DMS79 (cell line): ENCODE measurements at places on chromosomes 11 and 22.

GRCh38 chr11:62546244-62546928, at the start of gene AHNAK:
TSS of gene AHNAK (minus strand) at chr11:62546806. CDS start at chr11:62536098, 10,708 bp downstream.
- no peak for DNase-seq

DNA sequence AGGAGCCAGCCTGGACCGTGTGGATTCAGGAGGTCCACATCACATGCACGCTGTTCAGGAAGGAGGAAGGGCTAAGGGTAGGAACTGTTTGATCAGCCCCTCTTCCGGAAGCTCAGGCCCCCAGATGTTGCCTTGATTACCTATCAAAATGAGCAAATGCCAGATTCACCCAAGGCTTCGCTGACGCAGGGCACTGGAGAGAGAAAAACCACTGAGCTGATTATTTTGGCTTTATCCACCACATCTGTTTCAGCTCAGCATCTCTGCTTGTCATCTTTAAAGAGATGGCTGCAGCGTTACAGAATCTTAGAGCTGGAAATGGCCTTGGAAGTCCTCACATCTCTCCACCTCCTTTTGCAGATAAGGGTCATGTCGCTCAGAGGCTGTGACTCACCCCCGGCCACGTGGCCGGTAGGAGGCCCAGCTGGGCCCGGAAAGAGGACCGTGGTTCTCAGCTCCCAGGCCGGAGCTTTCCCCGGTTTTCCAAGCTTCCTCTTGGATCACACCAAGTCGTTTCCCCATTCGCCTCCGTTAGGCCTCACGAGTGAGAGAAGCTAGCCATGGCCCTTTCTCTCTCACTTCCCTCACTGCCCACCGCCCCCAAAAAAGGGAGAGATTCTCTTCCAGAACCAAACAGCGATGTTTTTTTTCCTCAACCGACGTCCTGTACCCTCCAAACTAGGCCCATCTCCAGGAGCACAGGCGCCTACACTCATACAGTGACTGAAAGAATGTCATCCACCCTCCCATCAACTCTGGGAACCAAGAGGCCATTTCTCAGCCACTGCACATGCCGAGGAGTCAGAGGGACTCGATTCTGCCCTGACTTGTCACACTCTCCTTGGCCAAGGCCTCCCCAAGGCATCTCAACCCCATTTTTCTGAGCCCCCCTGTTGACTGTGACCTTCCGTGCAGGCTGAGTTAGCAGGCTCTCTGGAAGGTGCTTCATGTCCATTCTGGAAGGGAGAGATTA, 37.6 kb downstream of the LIF start:
- no peak for DNase-seq

GRCh38 chr11:95486466-95486865, 255.5 kb upstream of the SESN3 start:
- no peak for DNase-seq

GRCh38 chr11:32899438-32899837, 6.8 kb downstream of the QSER1 start:
- DNase-seq, result no peak

GRCh38 chr11:61028135-61028729, 56.8 kb downstream of the CD6 start:
- peak; percentile 33 for DNase-seq

DNA sequence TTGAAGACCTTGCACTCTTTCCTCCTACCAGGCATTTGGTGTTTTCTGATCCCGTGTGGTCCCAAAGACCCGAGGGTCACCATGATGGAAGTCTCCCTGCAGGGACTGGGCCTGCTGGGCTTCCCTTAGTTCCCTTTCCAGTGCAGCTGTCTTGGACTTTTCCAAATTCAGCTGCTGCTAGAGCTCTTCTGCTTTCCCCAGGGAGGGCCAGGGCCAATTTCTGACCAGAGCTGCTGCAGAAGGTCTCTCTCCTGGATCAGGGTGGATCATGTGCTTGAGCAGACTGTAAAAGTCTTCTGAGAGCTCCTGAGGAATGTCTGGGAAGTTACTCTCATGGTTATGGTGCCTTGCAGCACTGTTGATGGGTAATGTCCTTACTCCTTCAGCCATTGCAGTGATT, 23.2 kb downstream of the LDLRAD3 start:
- no peak for DNase-seq

DNA sequence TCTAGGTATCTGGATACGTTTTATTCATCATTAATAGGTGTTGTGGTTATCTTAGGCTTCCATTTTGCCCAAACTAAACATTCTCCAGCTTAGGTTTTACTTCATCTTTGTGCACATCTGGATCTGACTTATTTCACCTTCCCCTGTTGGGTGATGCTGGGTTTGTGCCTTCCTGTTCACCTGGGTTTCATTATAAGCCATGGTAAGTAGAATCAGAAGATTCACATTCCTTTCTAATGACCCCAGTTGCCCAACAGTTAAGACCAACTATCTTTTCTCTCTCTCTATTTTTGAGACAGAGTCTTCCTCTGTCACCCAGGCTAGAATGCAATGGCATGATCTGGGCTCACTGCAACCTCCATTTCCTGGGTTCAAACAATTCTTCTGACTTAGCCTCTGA, 44.6 kb downstream of the LMO2 start:
- DNase-seq, result no peak

DNA sequence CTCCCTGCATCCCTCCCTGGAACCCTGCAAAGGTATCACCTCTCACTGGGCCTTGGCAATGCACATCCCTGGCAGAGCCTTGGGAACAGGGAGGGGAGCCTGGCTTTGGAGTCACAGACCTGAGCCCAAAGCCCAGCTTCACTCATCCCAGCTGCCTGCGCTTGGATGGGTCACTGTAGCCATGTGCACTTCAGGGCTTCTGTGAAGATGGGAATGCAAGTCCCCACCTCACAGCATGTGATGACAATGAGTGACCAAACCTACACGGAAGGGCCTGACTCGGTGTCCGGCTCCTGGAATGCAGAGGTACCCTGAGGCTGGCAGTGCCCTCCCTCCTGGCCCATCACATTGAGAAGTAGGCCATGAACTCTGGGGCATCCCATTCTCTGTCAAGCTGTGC, 22.8 kb upstream of the BAIAP2L2 start:
- no peak for DNase-seq

GRCh38 chr11:61134801-61135257, 26.4 kb downstream of the VPS37C start:
- no peak for DNase-seq

DNA sequence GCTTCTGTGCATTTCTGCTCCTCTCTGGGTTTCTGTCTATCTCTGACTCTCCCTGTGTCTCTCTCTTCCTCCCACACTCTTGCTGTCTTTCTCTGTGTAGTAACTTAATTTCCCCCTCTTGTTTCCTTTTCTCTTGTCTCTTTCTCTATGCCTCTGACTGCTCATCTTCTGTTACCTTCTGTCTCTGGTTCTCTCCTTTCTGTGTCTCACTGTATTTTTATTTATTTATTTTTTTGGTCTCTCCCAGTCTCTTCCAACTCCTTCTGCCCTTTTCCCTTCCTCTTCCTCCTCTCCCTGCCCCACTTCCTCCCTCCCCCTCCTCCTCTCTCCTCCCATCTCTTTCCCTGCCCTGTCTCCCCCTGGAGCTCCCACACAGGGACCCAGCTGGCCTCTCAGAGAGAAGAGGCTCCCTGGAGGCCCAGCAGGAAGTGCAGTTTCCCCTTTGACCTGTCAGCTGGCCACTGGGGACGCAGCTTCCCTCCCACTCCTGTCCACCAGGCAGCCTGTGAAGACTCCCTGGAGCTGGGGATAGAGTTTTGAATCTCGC, 38.3 kb upstream of the MYH9 start:
- no peak for DNase-seq

- no peak for DNase-seq
Measured at GRCh38 chr11:119910051-119910450, 181.1 kb upstream of the NECTIN1 start.

DNA sequence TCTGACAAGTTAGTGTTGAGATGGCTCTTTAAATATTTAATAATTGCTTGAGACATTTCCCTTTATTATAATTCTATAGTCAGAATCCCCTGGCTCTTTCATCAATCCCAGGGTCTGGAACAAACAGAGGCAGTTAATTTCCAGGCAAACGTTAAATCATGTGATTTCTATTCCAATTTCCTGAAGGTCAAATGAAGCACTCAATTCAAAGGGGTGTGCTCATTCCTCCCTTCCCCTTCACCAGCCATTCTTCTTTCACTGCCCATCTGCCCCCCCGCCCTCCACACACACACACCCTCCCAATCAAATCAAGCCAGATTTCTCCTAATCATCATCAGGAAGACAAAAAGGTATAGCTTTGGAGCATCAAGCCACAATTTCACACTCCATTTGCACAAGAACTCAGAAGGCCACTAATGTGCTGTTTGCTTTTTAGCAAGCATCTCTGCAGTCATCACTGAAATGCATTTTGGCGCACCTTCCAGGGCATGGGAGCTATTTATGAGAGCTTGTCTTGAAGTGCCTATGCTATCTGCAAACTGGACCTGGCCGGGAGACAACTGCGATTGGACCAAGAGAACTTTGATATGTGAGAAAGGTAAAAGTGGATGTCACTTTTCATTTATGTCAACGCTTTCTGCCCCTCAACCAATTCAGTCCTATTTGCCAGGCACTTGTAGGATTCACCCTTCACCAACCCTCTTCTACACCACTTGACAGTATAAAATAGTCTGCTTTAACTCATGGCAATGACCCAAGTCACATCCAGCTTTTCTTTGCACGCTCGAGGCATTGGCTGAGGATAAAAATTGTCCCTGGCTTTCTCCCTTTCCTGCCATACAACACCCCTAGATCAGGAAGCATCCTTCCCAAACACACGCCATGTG, 315.1 kb upstream of the API5 start:
- peak; percentile 0 for DNase-seq
